ENCODE measurements at places on chromosomes 5 and 9. TPM values are rescaled to one million over a fixed set of nuclear protein-coding genes. Genes with fewer than 3 reads are reported as not detected.

The NR2F1 gene
- not detected for total RNA-seq

The CLTA gene
- total RNA-seq, result 86.8 TPM

The RASGRF2 gene
- 19.9 TPM for total RNA-seq

GRCh38 chr9:108383796-108384195, 472.0 kb downstream of the ACTL7B start:
- DNase-seq, result no peak
- no peaks in the 10 kb centered on the region for H3K4me1 ChIP-seq
- no peak overlapping the region for H3K27ac ChIP-seq
- H3K27me3 ChIP-seq, result no peaks in the 10 kb centered on the region

- H3K36me3 ChIP-seq, result peaks cover 2% of the 10 kb centered on the region
- no peaks in the 10 kb centered on the region for H3K4me1 ChIP-seq
- no peak for DNase-seq
- H3K27me3 ChIP-seq, result no peaks in the 10 kb centered on the region
Observed at GRCh38 chr5:156310115-156310514, 16.8 kb upstream of the SGCD start.

GRCh38 chr5:168123631-168124528, 167.6 kb upstream of the WWC1 start:
- H3K4me3 ChIP-seq, result no peak overlapping the region
- no peak for DNase-seq
- no peaks in the 10 kb centered on the region for H3K36me3 ChIP-seq
- H3K4me1 ChIP-seq, result peaks cover 13% of the 10 kb centered on the region
